Stimulated activated CD8-positive, alpha-beta memory T cell treated with anti-CD3 and anti-CD28 coated beads, Interleukin-2, amount 100 ng/mL, for 48 hours (primary cell): ENCODE measurements at places on chromosomes 2 and 18.

DNA sequence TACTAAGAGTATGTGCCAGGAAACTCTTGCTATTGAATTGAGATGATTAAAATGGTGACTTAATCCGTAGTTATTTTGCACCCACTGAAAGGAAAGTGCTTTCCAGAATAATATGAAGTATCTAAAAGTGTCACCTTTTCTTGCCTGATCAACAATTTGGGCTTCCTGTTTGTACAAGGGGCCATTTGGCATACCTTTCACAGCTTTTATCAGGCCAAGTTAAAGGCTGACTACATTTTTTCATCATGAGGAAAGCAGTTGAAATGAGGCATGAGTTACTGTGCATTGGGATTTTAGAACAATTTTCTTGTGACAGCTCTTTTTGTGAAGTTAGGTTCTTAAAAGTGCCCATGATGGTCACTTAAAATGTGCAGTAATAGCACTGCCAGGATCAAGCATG, 11.2 kb downstream of the TSN start:
- DNase-seq = no peak

DNA sequence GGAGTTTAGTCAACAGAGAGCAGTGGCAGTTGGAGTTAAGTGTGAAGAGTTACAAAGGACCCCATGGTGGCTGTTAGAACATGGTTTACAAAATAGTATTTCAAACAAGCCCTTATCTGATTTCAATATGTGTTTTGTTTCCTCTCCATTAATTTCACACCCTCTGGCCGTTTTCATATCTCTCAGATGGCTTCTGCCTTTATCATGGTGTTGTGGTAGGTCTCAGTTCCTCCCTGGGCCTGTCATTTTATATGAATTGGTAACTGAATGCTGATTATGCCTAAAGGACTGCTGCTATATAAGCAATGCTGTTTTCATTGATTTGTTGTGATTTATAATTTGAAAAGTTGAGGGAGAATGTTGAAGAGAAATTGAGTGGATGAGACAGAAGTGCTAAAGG, 686.7 kb downstream of the NYAP2 start:
- no peak for DNase-seq

DNA sequence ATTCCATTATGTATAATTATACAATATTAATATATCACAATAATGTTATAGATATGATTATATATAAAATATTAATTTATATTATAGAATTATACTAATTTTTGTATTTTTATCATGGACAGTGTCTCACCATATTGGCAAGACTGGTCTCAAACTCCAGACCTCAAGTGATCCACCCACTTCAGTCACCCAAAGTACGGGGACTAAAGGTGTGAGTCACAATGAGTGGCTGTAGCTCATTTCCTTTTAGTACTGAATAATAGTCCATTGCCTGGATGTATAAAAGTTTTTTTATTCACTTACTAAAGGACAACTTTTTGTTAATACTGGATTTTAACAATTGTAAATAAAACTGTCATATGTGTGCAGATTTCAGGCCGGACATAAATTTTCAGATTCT, 417.6 kb upstream of the LINC00305 start:
- no peak for DNase-seq

DNA sequence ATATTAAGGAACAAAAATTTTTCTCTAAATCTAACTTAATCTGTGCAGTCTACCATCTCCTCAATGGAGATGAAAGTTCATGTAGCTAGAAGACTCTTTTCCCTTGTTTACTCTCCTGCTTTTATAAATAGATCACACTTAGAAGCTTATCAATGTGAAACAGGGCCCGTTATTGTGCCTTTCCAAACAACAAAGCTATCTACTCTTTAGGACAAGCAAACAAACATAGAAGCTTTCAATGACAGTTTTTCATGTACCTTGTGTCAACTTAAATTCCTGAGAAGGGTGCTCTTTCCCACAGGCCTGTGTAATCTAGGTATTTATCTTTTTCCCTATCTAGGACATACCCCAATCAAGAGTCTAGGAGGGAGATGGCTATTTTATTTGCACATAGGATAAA, 247.8 kb upstream of the CWC22 start:
- no peak for DNase-seq

DNA sequence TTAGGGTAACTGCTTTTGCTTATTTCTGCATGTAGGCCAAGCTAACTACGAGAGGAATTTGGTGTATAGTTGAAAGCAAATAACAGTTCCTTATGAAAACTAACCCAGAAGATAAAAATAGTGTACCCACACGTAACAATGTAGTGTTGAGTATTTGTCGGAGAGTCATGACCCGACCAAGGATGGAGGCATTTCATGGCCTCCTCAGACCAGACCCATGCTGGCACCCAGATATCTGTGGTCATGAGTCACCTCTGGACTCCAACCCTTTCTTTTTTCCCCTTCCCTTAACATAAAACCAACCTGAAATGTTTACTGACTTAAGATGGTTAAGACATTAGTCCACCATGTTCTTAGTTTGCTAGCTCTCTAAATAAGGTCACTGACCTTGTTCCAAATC, 318.7 kb downstream of the NOL4 start:
- DNase-seq = no peak

DNA sequence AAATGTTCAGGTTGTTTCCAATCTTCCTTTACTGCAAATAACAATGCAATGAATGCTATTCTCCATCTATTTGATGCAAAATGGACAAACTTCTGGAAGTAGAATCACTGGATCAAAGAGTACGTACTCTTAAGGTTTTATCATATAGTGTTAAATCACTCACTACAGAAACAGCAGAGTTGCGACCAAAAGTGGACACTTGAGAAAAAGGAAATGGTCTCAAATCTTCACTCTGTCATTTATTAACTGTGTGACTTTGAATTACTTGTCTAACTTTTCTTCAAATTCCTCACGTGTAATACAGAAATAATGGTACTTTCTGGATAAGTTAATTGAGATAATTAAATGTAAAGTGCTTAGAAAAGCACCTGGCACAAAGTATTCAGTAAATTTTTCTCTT, 78.1 kb downstream of the CERKL start:
- no peak for DNase-seq

DNA sequence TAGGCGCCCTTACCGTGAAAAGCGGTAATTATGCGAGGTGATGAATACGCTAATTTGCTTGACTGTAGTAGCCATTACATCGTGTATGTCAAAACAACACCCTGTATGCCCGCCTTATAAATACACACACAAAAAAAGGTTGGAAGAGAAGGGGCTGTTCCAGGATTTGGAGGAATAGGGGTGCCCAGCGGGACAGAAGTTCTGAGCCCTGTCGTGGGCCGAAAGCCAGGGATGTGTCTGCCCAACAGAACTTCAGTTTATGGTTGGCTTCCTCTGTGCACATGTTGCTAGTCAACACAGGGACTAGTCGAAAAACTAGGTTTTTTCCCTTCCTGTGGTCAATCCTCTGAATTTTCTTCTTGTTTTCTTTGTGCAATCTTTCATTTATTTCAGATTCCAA, 182.5 kb downstream of the ACKR3 start:
- DNase-seq = no peak

DNA sequence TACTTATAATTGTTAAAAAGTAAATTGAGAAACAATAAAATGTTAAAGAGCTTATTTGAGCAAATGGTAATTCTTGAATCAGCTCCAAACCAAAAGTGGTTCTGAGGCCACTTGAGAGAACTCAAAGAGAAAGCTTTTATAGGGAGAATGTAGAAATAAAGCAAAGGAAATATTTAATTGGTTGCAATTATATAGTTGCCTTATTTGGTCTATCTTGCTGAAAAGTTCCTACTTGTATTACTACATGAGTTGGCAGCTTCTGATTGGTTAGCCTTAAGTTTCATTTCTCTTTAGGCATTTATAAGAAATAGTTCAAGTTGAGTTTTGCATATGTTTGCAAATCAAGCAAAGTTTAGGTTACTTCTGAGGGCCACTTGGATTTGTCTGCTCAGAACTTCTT, 38.1 kb downstream of the SCN2A start:
- DNase-seq = no peak

GRCh38 chr2:203484266-203485112, 50.6 kb downstream of the RAPH1 start:
- peak; percentile 6 for DNase-seq

- DNase-seq = no peak
These were observed 3.7 kb upstream of the GAD1 start for GRCh38 chr2:170812710-170813600.

DNA sequence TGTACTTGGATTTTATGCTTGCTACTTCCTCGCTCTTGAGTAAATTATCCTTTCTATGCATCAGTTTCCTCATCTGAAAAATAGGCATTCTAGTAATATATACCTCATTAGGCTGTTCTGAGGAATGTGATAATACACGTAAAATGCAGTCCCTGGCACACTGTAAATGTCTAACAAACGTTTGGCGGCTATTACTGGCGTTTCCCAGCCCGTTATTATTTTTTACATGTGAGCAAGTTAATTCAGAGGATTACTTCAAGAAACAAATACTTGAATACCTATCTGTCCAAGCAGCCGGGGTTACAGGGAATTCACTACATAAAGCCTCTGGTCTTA, 586 bp upstream of the C2orf49 start:
- no peak for DNase-seq

GRCh38 chr2:6946722-6947121, 29.5 kb downstream of the RNF144A start:
- DNase-seq = no peak

GRCh38 chr2:31384771-31385276, 29.7 kb downstream of the XDH start:
- no peak for DNase-seq

DNA sequence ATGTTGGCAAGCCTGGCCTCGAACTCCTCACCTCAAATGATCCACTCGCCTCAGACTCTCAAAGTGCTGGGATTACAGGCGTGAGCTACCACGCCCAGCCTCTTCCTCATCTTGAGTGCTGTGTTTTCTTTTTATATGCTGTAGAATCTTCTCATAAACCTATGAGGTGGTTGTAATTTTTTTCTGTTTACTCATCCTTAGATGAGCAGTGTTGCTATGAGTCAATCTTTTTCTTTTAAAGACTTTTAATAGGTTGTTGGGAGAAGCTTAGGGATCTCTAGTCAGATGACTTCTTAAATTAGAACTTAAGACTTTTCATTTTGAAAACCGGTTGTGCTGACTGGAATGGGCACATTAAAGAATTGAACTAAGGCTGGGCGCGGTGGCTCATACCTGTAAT, 8.7 kb upstream of the AAK1 start:
- no peak for DNase-seq

DNA sequence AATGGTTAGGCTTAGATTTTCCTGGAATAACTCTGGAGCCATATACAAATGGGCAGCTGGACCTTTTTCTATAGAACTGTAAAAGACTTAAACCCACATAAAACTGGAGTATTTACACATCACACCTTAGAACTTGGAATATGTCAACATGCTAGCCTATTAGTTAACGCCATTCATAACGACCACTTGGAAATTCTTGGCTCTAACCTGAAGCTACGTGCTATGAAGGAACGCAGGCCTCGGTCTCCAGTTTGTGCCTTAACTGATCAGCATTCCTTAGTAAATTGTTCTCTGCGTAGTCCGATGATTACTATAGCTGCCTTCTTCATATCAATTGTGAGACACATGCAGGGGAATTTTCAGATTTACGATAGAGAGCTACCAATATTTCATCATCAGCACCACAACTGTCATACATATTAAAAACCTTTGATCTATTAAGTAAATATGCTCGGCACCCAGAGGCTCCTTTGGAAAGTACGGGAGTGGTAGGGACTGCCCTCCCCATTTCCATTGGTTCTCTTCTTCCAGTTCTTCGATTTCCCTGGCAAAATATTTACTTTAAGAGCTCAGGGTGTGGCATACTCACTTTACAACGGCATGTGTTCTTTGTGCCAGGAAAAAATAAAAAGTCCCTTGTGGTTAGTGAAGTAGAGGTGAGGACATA, 17.5 kb upstream of the CCL20 start:
- no peak for DNase-seq

- DNase-seq = no peak
These were observed 1232.3 kb upstream of the ZEB2 start for GRCh38 chr2:145752091-145752806.

- no peak for DNase-seq
These were observed 49.8 kb upstream of the ZBTB7C start for GRCh38 chr18:48459016-48459415.

GRCh38 chr2:147500819-147501395, 343.9 kb upstream of the ACVR2A start:
- DNase-seq = no peak

DNA sequence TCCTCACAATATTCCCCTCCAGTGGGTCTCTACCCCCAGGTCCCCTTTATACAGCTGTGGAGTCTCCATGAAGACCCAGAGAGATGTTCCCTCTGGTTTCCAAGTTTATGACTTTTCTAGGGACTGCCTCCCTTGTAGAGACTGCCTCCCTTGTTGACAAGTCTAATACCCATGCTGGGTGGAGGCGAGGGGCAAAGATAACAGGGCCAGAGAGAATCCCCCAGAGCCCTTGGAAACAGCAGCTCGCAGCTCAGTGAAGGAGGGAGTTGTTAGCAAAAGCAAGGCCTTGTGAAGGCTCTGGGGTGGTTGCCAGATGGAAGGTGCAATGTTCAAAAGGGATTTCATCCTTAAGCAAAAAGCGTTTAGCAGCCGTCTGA, 75.0 kb upstream of the GATA6 start:
- no peak for DNase-seq

- no peak for DNase-seq
These were observed 282.7 kb upstream of the CDH2 start for GRCh38 chr18:28459587-28459986.

GRCh38 chr2:190069936-190070696, 7.6 kb upstream of the MSTN start:
- DNase-seq = no peak

- DNase-seq = no peak
These were observed 185.0 kb upstream of the SMIM21 start for GRCh38 chr18:75612456-75612855.

DNA sequence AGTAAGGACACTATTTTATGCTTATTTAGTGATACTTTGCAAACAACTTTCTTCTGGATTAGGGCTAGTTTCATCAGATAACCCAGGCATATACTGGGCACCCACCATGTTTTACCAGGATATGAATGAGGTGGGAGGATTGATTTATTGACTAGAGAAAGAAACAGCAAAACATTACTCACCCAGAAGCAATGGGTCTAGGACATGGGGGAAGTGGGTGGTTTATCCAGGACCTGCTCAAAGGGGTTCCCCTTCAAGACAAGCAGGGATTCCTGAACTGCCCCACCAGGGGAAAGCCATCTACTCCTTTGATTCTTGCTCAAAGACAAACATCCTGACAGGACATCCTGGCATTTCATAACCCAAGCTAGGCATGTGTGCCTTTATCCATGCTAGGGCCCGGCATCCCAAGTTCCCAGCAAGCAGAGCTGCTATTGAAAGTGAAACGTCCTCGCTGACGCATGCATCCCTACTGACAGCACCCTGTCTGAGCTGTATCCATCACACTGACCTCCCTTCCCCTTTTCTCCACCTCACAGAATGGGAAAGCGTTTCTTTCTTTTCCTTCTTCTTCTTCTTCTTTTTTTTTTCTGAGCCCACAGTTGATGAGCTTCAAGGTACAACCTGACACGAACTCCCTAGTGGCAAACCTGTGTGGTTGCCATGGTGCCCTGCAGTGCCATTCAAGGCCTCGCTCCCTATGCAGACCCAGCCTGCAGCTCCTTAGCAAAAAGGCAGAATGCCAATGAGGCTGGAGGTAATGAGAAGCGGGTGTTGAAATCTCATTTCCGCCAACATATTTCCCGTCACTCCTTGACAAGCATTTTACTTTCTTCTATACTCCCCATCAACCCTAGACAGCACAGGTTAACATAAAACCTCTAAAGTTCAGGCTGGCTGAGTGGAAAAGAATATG, 70.5 kb downstream of the CLHC1 start:
- no peak for DNase-seq

GRCh38 chr2:64698668-64699444, 45.1 kb upstream of the SERTAD2 start:
- DNase-seq = no peak
